Ascending aorta (tissue), 2 donors: ENCODE measurements at places on chromosomes 5 and 9. TPM values are rescaled to one million over a fixed set of nuclear protein-coding genes. Genes with fewer than 3 reads are reported as not detected.
A peak's percentile ranks its signal among the peaks of the same experiment; 100 is the strongest.

DNA sequence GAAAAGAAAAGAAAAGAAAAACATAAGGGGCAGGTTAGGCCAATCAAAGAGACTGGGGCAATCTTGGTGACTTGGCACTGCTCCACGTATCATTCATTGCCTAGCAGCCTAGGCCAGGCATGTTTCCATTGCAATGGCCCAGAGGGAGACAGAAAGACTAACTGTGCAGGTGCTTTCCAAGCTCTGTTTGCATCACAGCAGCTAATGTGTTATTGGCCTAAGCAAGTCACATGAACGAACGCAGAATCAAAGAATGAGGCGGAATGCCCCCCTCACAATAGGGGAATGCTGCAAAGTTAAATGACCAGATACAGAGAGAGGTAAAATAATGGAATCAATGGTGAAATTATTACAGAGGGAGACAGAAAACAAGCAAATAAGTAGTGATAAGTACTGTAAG is 11.1 kb upstream of the VPS13A start:
- no peak overlapping the region for H3K4me3 ChIP-seq
- H3K27ac ChIP-seq: no peak overlapping the region
- no peaks in the 10 kb centered on the region for H3K36me3 ChIP-seq
- H3K27me3 ChIP-seq: no peaks in the 10 kb centered on the region

The PCDH1 gene
- 165 TPM for total RNA-seq

The DEPDC1B gene
- total RNA-seq: 2.4 TPM

GRCh38 chr9:115164511-115164974 is 46.6 kb upstream of the TNC start:
- H3K27ac ChIP-seq: no peak overlapping the region
- H3K4me1 ChIP-seq: no peaks in the 10 kb centered on the region
- no peaks in the 10 kb centered on the region for H3K27me3 ChIP-seq
- H3K36me3 ChIP-seq: no peaks in the 10 kb centered on the region
- no peak overlapping the region for H3K4me3 ChIP-seq
- no peak for DNase-seq

GRCh38 chr9:86807367-86807976 is 139.8 kb downstream of the GAS1 start:
- DNase-seq: no peak
- no peaks in the 10 kb centered on the region for H3K27me3 ChIP-seq
- H3K4me1 ChIP-seq: no peaks in the 10 kb centered on the region
- H3K27ac ChIP-seq: no peak overlapping the region
- H3K4me3 ChIP-seq: no peak overlapping the region

DNA sequence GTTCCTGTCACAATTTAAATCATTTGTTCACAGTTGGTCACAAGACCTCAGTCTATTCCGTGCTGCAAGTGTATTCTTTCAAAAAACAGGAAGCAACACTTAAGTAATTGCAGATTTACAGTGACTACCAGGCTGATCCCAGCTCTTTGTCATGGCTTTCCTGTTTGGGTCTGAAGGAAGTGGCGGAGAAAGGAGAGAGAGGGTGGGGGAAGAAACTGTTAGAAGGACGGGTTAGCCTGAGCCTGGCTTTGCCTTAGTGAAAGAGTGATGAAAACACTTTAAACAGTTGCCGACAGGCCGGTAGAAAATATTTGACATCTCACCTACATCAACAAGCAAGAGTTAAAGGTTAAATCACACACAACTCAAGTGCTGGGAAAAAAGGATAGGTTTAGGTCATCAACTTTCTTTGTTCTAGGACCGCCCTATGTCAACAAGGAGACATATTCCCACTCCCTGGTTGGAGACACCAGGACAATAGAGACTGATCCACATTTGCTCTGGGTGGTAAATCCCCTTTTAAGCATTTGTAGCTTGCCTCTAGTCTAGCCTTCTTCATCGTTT is 102.2 kb upstream of the DAB2 start:
- H3K36me3 ChIP-seq: no peaks in the 10 kb centered on the region
- H3K27me3 ChIP-seq: no peaks in the 10 kb centered on the region
- H3K4me1 ChIP-seq: peaks cover 11% of the 10 kb centered on the region
- peak overlapping the region; percentile 37 for H3K27ac ChIP-seq

- H3K27me3 ChIP-seq: no peaks in the 10 kb centered on the region
- no peaks in the 10 kb centered on the region for H3K4me1 ChIP-seq
- no peak overlapping the region for H3K27ac ChIP-seq
- no peak for DNase-seq
- H3K4me3 ChIP-seq: no peak overlapping the region
Measured at GRCh38 chr9:130352586-130353285, 87.2 kb downstream of the HMCN2 start.

DNA sequence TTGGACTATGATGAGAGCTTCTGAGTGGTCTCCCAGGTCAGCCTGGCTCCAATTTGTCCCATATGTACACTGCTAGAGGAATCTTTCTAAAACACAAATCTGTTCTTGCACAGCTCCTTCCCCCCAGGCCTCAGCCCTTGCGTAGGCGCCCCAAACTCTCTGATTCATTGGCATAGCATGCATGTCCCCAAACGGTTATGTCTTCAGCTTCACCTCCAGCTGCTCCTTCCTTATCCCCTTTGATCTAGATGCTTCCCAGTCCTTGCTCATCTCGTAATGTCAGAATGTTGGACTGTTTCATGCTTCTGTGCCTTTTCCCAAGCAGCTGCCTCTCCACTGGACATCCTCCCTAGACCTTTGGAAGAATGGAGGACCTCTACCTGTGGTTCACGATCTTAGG is 60.1 kb upstream of the BASP1 start:
- no peaks in the 10 kb centered on the region for H3K4me1 ChIP-seq
- no peak for DNase-seq
- H3K36me3 ChIP-seq: no peaks in the 10 kb centered on the region
- H3K27ac ChIP-seq: no peak overlapping the region
- H3K4me3 ChIP-seq: no peak overlapping the region
- no peaks in the 10 kb centered on the region for H3K27me3 ChIP-seq

GRCh38 chr5:125181955-125182354 is 435.5 kb upstream of the ZNF608 start:
- H3K36me3 ChIP-seq: no peaks in the 10 kb centered on the region
- H3K4me1 ChIP-seq: no peaks in the 10 kb centered on the region
- DNase-seq: no peak
- no peak overlapping the region for H3K4me3 ChIP-seq
- no peaks in the 10 kb centered on the region for H3K27me3 ChIP-seq
- no peak overlapping the region for H3K27ac ChIP-seq

DNA sequence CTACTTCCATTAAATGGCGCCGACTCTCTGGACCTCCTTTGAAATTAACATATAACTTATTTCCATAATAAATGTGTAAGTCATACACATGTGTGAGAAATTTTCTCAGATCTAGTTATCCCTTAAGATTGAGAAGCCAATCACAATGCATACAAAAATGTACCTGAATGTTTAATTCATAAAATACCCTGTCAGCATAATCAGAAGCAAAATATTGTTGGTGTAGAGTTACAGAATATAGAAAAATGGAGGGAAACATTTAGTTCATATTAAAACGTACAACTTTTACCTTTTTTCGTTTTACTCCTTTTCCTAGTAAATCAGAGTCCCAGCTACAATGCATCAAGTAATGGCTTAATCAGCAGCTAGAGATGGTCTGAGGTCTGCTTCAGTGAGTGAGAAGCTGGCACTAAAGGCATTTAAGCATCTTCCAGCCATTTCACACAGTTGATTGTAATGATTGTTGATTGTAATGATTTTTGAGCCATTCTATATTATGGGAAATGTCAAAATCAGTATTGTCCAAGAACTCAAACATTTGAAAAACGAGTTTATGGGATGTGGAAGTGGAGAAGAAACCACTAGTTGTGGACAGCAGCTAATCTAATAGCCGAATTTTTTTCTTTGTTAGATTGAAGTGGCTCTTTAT is 81.8 kb downstream of the ANXA1 start:
- no peak for DNase-seq
- no peak overlapping the region for H3K27ac ChIP-seq
- no peak overlapping the region for H3K4me3 ChIP-seq
- no peaks in the 10 kb centered on the region for H3K36me3 ChIP-seq

The ADAMTS13 gene
- total RNA-seq: 3.5 TPM

The SPINK1 gene
- total RNA-seq: not detected

DNA sequence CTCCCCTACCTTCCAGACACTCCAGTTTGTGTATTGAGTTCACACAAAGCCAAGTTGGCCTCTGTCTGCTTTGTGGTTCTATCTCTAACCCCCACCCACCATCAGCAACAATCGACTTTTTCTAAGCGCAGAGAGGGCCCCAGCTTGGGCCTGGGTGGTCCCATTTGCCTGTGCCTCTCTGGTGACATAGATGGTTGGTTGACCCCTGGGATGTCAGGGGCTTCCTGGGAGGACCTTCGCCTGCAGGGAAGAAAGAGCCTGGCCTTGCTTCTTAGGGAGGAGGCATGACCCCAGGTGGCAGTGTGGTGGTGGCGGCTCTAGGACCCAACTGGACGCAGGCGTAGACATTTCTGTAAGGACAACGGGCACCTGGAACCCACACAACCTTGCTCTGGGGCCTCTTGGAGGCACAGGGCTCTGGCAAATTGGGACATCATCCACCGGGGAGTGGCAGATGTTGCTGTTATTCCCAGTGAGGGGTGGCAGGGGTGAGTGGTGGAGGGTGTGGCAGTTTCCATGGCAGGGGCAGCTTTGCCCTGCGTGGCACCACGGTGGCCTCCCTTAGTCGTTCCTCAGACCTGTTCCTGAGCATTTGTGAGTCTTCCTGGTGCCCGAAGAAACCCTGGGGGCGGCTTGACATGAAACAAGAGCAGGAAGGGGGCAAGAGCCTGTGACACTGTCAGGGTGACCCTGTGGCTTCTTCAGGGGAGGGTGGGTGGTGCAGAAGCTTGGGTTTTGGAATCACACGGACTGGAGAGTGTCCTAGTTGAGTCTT is 171.0 kb upstream of the IER5L start:
- no peak overlapping the region for H3K4me3 ChIP-seq
- H3K4me1 ChIP-seq: peaks cover 22% of the 10 kb centered on the region
- no peaks in the 10 kb centered on the region for H3K36me3 ChIP-seq
- DNase-seq: no peak
- no peaks in the 10 kb centered on the region for H3K27me3 ChIP-seq
- H3K27ac ChIP-seq: no peak overlapping the region

GRCh38 chr5:103674739-103675138 is 112.2 kb upstream of the NUDT12 start:
- no peak overlapping the region for H3K4me3 ChIP-seq
- no peak overlapping the region for H3K27ac ChIP-seq
- no peaks in the 10 kb centered on the region for H3K27me3 ChIP-seq
- H3K4me1 ChIP-seq: no peaks in the 10 kb centered on the region

The CCNI2 gene
- not detected for total RNA-seq

- peak overlapping the region; percentile 68 for H3K4me3 ChIP-seq
- no peaks in the 10 kb centered on the region for H3K27me3 ChIP-seq
- DNase-seq: no peak
- H3K27ac ChIP-seq: peak overlapping the region; percentile 90
Measured at GRCh38 chr9:14348373-14349145, 34.6 kb upstream of the NFIB start.

The ADAMTS6 gene
- 8.9 TPM for total RNA-seq

DNA sequence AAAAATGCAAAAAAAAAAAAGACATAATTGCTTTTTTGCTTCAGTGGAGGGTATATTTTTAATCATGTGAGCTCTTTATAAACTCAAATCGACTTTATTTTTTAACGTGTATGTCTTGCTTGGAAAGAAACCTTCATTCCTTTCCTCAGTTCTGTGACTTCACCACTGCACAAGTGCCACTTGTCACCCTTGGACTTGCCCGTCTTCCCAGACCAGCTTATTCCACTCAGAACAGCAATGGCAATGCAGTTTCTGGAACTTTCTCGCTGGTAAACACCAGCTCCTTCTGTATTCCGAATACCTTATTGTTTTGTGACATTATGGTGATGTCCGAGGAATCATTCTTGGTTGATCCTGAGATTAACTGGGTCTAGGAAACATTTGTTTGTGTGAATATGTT is 440.5 kb upstream of the ADAMTS16 start:
- H3K4me3 ChIP-seq: no peak overlapping the region

The SAXO1 gene
- 0.11 TPM for total RNA-seq

DNA sequence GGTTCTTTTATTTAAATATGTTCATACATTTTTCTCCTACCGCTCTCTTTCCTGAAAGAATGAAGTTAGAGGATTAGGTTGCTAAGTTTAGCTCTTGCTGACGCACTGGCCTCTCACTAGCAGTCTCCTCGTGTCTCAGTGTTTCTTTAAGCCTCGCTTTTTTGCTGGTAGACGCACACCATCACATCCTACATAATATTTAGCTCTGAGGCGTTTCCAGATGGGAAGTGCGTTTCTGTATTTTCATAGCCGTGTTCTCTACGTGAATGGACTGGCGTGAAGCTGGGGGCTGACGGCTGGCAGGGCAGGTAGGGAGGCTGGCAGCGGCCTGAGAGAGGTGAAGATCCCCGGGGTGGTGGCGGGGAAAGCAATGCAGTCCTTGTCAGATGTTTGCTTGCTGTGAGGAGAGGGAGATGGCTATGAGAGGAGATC is 79.2 kb upstream of the SPRY4 start:
- no peaks in the 10 kb centered on the region for H3K36me3 ChIP-seq
- no peaks in the 10 kb centered on the region for H3K4me1 ChIP-seq
- H3K27me3 ChIP-seq: no peaks in the 10 kb centered on the region
- DNase-seq: no peak
- peak overlapping the region; percentile 68 for H3K27ac ChIP-seq
- H3K4me3 ChIP-seq: peak overlapping the region; percentile 4

GRCh38 chr5:96957254-96958049 is 21.6 kb downstream of the LNPEP start:
- no peaks in the 10 kb centered on the region for H3K36me3 ChIP-seq
- no peaks in the 10 kb centered on the region for H3K27me3 ChIP-seq
- H3K4me3 ChIP-seq: no peak overlapping the region
- no peak overlapping the region for H3K27ac ChIP-seq

DNA sequence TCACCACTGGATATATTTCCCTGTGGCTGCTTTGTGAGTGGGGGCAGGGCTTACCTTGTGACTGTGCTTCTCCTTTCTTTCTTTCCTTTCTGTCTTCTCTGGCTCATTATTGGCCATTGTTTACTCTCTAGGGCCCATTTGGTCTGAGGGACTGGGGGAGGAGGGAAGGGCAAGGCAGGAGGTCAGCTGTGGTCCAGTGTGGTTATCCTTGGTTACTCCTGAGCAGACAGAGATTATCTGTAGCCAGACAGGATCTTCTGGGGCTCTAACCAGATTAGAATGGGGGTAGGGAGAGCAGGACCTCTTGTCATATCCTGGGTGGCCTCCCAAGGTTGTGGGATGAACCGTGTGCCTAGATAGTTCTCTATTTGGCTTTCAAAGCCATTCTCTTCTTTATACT is 71.2 kb downstream of the ANKRD55 start:
- no peak overlapping the region for H3K4me3 ChIP-seq
- H3K27ac ChIP-seq: no peak overlapping the region
- no peaks in the 10 kb centered on the region for H3K27me3 ChIP-seq
- no peak for DNase-seq

DNA sequence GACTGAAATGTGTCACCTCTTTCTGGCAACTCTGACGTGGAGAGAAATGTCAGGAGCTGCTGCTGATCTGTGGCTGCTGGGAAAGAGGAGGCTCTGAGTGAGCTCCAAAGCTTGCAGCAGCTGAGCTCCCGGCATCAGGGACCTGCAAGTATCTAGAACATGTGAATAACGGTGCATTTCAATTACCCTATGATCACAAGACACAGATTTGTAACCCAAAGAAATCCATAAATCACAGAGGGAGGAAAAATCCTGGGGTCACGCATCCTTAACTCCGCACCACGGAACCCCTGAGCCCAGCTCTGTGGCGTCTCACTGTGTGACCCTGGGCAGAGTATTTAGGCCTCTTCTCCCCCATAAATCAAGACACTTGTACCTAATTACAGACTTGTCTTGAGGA is 139.8 kb downstream of the IRX2 start:
- H3K36me3 ChIP-seq: no peaks in the 10 kb centered on the region
- H3K27ac ChIP-seq: no peak overlapping the region
- H3K4me3 ChIP-seq: no peak overlapping the region
- H3K4me1 ChIP-seq: no peaks in the 10 kb centered on the region

- H3K4me1 ChIP-seq: no peaks in the 10 kb centered on the region
- no peaks in the 10 kb centered on the region for H3K27me3 ChIP-seq
- H3K4me3 ChIP-seq: no peak overlapping the region
- H3K27ac ChIP-seq: no peak overlapping the region
Measured at GRCh38 chr5:31393126-31393525, 138.8 kb downstream of the DROSHA start.
